ENCODE measurements at places on chromosomes 2 and 18. TPM values are rescaled to one million over a fixed set of nuclear protein-coding genes. Genes with fewer than 3 reads are reported as not detected.

The CCT4 gene
- total RNA-seq = 132 TPM

The ORC2 gene
- total RNA-seq = 11.2 TPM

The EML6 gene
- 1.0 TPM for total RNA-seq

The REG3A gene
- not detected for total RNA-seq

The HYCC2 gene
- total RNA-seq = 8.6 TPM

All from psoas muscle (tissue), 8 donors.